ENCODE measurements at places on chromosomes 7 and 10.

DNA sequence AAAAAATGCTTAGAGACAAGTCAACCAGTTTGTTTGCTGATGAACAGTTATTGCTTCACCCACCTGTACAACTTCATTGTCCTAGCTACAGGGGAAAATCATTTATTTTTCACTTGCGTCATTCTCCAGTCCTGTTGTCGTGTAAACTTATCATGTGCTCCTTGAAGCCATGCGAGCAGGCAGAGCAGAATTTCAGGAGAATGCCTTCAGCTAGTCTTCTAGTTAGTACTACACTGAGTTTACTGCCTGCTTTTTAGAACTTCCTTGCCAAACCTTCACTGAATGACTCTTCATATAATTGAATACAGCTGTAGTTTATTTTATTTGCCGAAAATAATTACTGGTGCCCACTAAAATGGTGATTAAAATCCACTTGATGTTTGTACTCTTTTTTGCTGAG lies 15.6 kb downstream of the RPA3 start:
- no peak for DNase-seq

- DNase-seq, result no peak
Measured at GRCh38 chr10:72043016-72043834, 45.1 kb downstream of the SPOCK2 start.

- peak; percentile 69 for DNase-seq
Measured at GRCh38 chr10:130218936-130219335, 82.7 kb downstream of the GLRX3 start.

DNA sequence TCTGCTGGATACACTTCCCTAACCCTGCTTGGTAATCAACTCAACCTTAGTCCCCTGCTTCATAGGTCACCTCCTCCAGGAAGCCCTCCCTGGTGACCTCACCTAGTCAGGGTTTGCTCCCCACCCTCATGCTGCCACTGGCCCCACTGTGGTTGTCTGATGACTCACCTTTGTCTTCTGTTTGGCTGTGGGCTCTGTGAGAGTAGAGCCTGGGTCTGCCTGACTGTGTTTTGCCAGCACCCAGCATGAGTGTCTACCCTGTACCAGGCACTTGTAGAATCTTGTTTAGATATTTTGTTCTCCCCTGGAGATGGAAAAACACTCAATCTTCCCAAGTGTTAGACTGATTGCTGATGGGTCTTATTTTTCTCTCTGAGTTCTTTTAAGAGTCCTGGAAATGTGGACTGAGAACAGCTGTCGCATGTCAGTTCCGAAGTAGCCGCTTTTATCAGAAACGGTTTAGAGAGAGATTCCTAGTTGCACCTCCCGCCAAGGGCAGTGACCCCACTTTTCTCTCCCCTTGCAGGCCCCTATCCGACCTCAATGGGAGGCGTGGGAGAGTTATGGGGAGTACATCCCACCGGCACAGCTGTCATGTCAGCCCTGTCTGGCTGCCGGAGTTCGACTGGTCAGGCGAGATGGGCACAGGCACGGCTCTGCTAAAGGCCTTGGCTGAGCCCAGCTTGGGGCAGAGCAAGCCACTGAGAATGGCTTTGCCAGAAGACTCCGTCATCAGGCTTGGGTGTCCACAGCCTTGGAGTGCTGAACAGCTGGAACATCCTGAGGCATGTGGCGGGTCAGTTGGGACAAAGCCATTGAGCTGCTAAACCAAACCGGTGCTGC lies 134.3 kb downstream of the GRK5 start:
- DNase-seq, result no peak

DNA sequence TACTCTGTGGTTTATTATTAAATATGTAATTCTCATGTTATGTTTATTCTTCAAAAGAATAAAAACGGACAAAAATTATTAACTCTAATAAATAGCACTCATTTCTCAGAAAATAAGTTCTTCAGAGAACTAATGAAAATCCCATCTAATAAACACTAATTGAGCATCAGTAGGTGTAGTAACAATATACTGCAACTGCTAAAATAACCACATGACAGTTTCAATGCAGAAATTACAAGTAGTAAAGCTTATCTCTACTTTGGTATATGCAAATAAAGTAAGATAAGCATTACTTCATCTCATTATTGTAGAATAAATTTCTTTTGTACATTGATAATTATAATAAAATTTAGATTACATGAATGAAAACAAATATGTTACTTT lies 56.4 kb upstream of the DKK1 start:
- DNase-seq, result no peak

All from cardiac septum (tissue), 1 donor.